HT-29 (cell line): ENCODE measurements at places on chromosomes 16 and 17. TPM values are rescaled to one million over a fixed set of nuclear protein-coding genes. Genes with fewer than 3 reads are reported as not detected.

- DNase-seq = no peak
These were observed 55.0 kb downstream of the TK2 start for GRCh38 chr16:66494916-66495315.

Gene CIBAR2
- total RNA-seq = not detected in 2 replicates

Gene AIPL1
- not detected in 2 replicates for total RNA-seq

Gene CES4A
- total RNA-seq = 3.0 and 5.5 TPM in 2 replicates

- DNase-seq = peak; percentile 51
These were observed 526 bp downstream of the CBFB start for GRCh38 chr16:67029254-67030096.

Gene MILR1
- 0.71 and 2.5 TPM in 2 replicates for total RNA-seq

GRCh38 chr16:17970816-17971331, 365.7 kb downstream of the NPIPA8 start:
- DNase-seq = no peak

GRCh38 chr17:18946536-18946935, 5.4 kb upstream of the SLC5A10 start:
- no peak for DNase-seq

DNA sequence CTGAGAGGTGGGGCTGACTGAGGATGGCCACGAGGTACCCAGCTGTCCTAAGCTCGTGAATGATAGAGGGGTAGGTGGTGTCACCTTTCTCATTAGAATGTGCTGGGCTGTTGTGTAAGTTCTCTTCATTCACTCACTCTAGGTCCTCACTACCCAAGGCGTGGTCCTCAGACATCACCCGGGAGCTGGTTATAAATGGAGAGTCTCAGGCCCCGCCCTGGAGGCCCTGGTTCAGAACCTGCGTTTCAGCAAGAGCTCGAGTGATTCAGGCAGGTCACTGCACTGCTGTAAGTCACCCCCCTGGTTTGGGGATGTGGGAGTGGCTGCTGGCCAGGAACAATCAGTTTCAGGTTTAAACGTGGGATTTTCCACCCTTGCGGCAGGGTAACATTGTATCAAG, 139.8 kb downstream of the FOXL1 start:
- no peak for DNase-seq

Gene MRPL38
- 85.7 and 92.3 TPM in 2 replicates for total RNA-seq

GRCh38 chr17:50373705-50374104, 676 bp downstream of the EME1 start:
- no peak for DNase-seq

DNA sequence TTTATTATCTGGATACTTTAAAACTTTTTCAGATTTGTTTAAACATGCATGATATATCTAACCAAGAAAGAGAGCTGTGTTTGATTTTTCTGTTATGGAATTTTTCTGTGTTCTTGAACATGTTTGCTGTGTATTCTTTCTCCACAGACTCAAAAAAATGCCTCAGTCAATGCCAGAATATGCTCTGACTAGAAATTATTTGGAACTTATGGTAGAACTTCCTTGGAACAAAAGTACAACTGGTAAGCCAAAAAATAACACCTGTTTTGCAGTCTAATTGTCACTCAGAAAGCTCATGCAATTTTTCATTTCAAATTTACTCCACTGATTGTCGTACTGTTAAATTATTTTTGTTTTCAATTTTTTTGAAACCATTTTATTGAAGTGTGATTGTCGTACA, 15.3 kb upstream of the ABCC11 start:
- DNase-seq = no peak

DNA sequence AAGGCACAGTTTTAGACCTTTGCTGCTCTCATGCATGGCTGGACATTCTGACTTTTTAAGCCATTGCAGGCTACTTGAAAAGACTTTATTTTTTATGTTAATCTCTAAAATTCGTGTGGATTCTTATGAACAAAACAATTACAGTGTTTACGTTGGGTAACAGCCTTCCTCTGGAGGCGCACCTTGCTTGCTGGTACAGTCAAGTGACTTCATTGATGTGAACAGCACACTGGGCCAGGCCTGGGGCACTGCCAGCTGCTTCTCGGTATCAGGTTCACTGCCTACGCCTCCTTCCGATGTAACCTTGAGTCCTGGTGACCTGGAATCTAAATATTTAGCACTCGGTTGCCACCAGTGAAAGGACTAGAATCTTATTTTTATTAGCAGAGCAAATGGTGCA, 27.8 kb downstream of the MARCHF10 start:
- no peak for DNase-seq

GRCh38 chr17:79948945-79949655, 86.6 kb downstream of the TBC1D16 start:
- DNase-seq = no peak

DNA sequence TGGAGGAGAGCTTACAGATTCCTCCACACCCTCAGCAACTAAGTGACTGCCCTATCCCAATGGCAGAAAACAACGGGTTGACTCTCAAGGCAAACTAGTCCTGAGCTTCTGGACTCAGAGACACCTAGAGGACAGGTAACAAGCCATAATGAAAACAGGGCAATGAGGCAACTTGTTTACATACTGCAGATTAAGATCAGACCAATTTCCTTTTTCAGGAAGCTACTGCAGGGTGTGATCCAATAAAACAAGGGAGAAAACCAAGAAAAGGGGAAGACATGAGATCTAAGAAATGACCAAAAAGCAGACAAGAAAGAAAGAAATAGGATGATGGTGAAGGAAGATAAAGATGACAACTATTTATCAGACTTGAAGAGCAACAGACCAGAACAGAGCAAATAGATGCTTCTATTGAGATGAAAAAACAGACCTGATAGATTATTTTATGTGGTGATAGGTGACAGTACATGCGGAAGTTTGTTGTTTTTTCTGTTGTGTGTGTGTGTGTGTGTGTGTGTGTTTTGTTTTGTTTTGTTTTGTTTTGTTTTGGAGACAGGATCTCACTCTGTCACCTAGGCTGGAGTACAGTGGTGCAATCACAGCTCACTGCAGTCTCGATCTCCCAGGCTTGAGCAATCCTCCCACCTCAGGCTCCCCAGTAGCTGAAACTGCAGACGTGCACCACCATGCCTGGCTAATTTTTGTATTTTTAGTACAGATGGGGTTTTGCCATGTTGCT, 120.7 kb downstream of the GAS7 start:
- DNase-seq = no peak

DNA sequence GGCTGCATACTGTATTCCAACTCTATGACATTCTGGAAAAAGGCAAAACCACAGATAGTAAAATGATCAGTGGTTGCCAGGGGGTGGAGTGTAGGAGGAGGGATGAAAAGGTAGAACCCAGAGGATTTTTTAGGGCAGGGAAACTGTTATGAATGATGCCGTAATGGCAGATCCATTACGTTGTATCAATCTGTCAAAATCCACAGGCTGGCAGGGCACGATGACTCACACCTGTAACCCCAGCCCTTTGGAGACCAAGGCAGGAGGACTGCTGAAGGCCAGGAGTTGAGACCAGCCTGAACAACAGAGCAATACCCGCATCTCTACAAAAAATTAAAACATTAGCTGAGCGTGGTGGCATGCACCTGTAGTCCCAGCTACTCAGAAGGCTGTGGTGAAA, 91.8 kb downstream of the RMI2 start:
- no peak for DNase-seq

DNA sequence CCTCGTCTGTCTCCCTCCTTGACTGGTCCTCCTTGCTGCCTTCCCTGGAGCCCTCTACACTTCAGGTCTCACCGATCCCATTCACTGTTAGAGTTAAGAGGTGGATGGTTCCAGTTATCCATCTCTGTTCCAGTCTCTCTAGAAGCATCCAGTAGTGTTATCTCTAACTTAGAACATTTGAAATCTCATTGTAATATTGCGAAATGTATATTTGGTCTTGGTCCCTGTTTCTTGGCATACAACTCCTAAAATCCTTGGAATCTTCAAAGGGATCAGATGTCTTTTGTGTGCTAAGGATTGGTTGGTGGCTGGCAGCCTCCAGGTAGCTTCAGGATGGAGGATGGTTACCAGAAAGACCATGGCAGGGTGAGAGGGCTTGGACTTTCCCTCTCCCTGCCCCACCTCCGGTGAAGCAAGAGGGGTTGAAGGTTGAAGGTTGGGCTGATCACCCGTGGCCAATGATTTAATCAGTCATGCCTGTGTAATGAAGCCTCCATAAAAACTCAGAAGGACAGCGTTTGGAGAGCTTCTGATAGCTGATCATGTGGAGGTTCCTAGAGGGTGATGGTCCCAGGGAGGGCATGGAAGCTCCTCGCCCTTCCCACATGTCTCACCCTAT, 59.1 kb downstream of the NTN1 start:
- DNase-seq = no peak

Gene SLFN14
- total RNA-seq = not detected in 2 replicates

- DNase-seq = no peak
These were observed 38.6 kb downstream of the CDRT15 start for GRCh38 chr17:14198013-14198412.

DNA sequence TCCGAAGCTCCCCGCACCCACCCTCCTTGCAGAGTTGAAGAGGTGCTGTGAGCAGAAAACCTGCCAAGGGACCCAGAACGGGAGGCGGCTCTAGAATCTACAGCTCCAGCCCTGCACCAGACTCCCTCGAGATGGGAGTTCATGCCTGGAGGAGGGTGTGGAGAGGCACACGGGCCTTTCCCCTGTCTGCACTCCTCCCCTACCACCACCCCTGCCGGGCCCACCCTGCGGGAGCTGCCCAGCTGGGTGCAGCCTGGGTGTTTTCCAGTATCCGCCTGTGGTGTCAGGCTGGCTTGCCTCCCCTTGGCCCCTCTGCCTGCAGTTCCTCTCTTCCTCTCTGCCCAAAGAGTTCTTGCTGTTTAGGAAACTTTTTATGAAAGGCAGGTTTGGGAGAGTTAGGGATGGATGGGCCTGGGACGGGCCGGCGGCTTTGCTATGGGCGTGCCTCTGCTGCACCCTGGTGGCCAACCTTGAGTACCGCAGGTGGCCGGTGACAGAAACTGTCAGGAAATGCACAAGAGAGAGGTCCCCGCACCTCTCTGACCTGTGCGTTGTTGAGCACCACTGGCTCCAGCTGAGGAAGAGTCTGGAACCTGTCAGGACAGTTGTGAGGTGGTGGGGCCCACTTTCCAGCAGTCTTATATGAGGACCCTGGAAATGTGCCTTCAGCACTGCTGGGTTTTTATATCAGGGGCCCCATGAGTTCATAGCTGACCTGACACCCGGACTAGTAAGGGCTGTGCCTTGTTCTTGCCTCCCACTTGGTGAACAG, 354.1 kb downstream of the SEC14L1 start:
- DNase-seq = peak; percentile 82

Gene TIGD7
- not detected in 2 replicates for total RNA-seq

DNA sequence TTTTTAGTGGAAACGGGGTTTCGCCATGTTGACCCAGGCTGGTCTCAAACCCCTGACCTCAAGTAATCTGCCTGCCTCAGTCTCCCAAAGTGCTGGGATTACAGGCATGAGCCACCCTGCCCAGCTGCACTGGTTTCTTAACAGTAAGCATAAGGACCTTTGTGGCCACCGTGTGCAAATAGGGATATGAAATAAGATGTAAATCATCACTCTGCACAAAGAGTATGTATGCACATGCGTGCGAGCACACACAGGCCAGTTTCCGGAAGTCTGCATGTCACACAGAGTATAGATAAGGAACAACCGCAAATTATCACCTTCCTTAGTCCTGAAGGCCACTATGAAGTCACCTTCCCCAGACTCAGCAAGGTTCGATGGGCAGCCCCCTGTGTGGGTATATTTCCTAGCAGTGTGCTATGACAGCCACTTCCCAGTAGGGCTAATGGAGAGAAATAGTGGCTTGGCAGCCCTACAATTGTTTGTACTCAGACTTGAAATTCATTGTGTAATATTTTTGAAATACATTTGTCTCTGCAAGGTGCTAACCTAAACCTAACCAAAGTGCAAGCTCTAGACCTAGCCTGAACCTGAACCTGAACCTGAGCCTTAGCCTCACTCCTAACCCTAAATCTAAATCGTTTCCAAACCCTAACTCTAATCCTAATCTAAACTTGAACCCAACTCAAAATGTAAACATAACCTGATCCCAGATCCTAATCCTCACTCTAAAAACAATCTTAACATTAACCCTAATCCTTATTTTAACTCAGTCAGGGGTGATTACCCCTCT, 48.4 kb upstream of the SKAP1 start:
- no peak for DNase-seq

DNA sequence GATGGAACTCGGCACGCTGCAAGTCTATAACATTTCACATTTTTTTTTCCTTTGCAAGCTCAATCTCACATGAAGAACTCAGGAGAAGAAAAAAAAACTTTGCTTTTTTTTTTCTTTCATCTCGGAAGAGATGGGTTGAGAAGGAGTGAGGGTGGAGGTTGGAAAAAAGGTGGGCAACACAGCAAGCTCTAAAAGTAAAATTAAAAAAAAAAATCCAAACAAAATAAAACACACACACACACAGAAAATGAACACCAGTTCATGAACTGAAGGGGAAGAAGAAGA, 2.5 kb downstream of the MAF start:
- no peak for DNase-seq

Gene TPSAB1
- total RNA-seq = not detected in 2 replicates

DNA sequence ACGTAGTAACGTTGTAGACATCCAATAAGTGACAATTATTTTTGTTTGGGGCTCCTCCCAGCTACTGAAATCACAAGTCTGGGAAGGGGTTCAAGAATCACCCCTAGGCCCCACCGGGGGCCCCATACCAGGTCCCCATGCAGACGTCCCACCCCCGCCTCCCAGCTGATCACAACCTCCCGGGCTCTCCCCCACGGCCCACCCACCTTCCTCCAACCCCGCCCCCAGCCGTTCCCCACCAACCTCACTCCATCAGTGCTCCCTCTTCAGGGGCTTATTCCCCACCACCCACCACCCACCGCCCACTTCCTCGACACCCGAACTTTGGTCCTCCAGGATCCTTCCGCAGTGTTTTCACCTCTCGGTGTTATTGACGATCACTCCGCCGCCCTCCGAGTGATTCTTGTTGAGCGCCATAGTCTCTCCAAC, 240 bp downstream of the WBP2 start:
- DNase-seq = no peak

GRCh38 chr16:89795676-89796075, 20.8 kb downstream of the FANCA start:
- DNase-seq = no peak

DNA sequence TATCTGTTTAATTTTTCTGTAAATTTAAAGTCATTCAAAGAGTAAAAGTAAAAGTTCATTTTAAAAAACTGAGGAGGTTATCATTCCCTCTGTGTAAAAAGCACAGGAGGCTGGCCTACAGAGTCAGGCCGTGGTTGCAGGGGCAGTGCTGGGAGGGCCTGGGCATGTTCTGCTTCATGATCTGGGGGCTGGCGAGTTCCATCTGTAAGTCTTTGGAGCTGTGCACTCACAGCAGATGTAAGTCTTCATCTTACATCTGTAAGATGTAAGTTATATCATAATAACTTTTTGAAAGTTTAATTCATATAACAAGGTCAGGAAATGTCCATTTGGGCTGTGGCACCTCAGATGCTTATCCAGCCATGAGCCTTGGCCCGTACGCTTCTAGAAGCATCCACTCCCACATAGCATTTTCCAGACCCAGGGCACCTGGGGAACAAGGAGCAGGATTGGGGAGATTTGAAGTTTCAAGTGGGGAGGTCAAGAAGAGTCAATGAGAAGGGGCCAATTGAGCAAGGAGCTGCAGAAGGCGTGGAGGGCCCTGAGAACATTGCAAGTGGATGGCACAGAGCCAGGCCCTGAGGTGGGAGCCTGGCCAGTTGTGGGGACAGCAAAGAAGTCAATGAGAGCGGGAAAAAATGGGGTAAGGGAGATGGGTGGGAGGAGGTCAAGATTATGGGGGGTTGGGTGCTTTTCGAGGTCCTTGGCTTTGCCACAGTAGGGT, 54.1 kb downstream of the TNFRSF13B start:
- DNase-seq = no peak

GRCh38 chr17:56424005-56424404, 169.5 kb upstream of the NOG start:
- no peak for DNase-seq

Gene ASIC2
- not detected in 2 replicates for total RNA-seq

- no peak for DNase-seq
These were observed 235.7 kb upstream of the SDK2 start for GRCh38 chr17:73879987-73880386.

Gene TXNDC11
- total RNA-seq = 43.2 and 49.3 TPM in 2 replicates
